ENCODE measurements at places on chromosomes 7 and 10.
A peak's percentile ranks its signal among the peaks of the same experiment; 100 is the strongest.

DNA sequence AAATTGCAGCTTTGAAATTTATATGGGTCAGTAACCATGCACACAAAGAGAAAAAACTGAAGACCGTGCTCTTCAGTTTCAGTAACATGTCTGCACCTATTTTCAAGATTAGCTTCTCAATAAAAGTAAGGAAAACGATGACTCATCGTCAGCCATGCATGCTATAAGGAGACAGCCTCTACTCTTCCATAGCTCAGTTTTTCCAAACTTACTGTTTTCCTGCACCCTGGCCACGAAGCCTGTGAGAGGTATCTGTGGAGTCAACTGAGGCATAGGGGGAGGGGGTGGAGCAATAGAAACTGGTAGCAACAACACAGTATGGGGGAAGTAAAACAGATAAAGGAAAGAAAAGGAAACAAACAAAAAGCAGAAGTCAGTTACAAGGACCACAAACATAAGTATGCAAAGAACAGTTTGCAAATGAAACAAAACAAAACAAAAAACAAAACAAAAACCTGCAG lies 58.0 kb downstream of the PDSS1 start:
- peak; percentile 26 for DNase-seq

DNA sequence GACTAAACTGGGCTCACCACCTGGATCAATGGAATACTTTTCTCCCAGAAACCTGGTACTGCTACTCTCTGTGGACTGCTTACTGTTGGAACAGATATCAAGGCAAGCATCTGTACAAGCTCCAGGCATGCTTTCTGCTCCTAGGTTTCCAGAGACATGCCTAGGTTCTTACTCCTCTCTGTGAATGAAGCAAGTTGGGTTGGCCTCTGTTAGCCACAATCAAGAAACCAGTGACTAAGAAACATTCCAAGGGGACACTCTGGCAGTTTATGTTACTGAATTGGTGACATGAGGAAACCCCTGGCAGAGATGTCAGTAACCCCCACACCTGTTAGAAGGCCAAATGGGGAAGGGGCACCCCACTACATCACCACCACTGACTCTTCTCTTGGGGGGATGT lies 121.9 kb downstream of the GFRA1 start:
- no peak for DNase-seq

GRCh38 chr7:44106311-44107065 lies 2.3 kb downstream of the AEBP1 start:
- DNase-seq: no peak

DNA sequence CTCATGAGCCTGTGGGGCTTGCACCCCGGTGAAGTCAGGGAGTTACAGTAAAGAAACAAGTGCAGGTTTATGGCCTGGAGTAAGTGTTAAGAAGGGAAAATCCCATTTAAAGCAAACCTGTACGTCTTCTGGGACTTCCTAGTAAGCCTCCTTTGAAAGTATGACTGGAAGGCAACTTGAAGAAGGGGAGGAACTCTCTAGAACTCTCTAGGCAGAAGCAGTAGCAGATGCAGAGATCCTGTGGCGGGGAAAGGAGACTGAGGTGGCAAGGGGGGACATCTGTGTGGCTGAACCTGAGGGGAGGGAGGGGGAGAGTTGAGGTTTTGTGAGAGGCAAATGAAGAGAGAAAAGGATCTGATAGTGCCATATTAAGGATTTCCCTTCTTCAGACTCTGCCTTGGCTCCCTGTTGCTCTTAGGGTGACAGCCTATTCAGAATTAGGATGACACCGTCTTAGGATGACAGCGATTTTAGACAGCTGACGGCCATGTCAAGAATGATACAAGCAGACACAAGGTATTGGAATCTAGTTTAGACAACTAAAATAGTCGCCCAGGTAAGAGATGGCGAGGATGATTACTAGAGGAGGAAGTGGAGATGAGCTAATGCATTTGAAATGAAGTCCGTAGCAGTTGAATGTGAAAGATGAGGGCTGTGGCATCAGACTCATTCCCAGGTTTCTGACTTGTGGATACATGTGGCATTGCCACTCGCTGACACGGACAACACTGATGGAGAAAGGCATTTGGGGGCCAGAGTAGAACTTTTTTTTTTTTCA lies 29.0 kb downstream of the CUL1 start:
- DNase-seq: no peak

DNA sequence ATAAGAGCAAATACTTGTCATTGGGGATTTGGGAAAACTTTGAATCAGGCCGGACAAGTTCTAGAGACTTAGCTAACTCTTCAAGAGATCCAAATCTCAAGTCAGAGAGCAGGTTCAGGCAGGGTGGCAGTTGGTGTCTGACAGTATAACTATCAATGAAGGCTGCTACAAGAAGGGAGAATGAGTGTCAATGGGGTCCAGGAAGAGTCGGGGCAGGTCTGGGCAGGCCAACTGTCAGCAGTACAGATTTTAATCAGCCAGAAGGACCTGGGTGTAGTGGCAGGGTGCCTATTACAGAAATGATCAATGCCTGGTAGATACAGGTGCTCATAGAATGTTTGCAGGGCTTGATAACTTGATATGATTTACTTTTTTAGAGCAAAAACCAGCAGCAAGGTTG lies 751.1 kb downstream of the GRM8 start:
- no peak for DNase-seq

- no peak for DNase-seq
Measured at GRCh38 chr7:82998436-82998835, 164.2 kb downstream of the PCLO start.

DNA sequence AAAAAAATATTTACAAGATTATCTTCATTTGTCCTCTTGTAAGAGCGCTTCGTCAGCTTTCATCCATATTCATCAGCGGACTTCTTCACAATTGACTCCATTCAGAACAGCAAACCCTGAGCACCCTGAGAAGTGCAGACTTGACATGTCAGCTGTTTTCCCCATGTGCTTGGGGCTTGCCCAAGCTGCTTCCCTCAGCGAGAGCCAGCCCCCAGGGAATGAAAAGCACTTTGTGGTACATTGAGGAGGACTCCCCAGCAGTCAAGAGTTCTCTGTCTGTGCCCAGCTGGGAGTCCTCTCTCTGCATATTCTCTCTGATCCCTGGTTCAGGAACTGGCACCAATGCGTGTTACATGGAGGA lies 22.7 kb downstream of the HKDC1 start:
- peak; percentile 19 for DNase-seq

- no peak for DNase-seq
Measured at GRCh38 chr10:9911488-9911887, 1106.2 kb upstream of the CELF2 start.

DNA sequence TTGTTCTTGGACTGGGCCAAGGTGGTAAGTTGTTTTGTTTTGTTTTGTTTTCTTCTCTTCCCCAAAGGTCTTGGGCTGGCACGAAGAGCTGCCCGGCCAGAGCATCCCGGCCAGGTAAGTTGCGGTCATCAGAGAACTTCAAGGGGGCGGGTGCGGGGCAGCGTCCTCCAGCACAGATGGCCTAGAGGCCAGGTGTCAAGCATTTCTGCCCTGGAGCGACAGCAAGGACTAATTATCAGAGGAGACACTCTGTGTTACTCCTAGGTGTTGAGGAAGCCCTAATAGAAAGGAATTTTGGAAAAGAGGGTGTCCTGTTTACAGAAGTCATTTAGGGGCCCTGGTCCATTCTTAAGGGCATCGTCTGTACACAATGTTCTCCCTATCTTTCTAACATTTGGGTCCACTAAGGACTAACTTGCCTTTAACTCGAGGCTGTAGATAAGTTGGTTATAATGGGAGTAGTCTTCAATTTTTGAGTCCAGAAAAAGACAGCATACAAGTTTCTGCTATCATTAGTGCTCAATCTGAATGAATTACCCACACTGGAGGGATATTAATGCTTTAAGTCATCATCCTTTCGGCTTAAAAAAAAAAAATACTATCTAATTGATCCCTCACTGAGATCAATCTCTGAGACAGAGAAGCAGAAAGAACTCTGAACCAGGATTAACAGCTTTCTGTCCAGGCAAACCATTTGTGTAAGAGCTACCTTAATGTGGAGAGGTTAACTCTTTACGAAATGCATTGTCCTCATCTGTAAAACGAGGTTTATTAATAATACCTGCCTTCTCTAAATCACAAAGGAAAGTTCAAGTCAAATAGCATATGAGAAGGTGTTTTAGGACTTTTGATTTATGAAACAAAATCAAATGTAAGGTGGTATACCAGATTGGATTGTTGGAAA lies 1.5 kb downstream of the ITGB8 start:
- no peak for DNase-seq

- DNase-seq: no peak
Measured at GRCh38 chr10:49279015-49279880, 19.7 kb upstream of the C10orf71 start.

- DNase-seq: no peak
Measured at GRCh38 chr7:200290-200689, 7.9 kb downstream of the FAM20C start.

DNA sequence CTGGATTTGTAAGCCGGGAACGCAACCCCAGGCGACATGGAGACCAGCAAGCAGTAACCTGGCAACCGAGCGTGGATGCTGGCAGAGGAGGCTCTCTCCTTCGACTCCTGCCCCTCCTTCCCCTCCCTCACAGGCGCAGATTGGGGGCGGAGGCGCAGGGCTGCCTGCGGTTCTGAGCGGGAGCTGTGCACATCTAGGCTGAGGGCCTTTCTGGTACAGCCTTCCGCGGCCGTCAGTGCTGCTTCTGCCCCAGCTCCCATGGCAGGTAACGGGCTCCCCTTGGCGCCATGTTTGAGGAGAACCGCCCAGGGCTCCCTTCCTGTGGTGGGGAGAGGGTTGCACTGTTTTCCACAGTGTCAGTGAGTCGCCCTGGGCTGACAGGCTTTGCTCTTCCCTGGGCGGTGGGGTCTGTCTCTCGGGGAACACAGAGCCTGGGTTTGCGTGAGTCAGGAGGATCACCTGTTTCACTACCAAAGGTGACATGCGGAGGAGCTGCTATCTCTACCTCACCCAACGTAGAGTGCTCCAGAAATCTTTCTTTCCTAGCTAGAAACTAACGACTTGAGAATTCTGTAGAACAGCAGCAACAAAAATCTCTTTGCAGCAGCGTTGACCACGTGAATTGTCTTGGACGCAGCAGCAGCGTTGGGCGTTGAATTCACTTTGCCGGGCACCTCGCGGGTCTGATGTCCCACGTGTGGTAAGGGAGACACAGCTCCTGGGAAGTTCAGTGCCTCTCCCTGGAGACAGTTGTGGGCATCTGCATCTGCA lies 154.8 kb upstream of the COBL start:
- no peak for DNase-seq

DNA sequence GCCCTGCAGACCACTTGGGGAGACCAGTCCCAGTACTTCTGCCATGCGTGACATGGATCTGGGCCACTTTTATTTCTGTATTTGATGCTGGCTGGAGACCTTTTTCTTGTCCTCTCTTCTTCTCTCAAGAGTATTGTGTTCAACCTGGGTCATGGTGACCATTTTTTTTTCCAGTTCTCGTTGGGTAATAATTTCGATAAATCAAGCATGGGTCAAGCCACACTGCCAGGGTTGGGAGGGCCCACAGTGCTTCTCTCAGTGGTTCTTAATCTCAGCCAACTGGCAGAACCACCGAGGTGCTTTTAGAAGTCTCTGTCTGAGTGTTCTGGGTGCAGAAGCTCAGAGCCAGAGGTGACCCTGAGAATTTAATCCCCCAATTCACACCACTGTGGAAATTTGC lies 269.9 kb downstream of the SEC23IP start:
- no peak for DNase-seq

GRCh38 chr10:24153031-24153430 lies 55.9 kb upstream of the KIAA1217 start:
- DNase-seq: no peak

GRCh38 chr7:90910136-90910535 lies 314.0 kb downstream of the CDK14 start:
- DNase-seq: no peak

GRCh38 chr10:119340893-119341458 lies 133.6 kb downstream of the GRK5 start:
- DNase-seq: no peak

- DNase-seq: no peak
Measured at GRCh38 chr10:102650655-102651454, 6.6 kb downstream of the TRIM8 start.

DNA sequence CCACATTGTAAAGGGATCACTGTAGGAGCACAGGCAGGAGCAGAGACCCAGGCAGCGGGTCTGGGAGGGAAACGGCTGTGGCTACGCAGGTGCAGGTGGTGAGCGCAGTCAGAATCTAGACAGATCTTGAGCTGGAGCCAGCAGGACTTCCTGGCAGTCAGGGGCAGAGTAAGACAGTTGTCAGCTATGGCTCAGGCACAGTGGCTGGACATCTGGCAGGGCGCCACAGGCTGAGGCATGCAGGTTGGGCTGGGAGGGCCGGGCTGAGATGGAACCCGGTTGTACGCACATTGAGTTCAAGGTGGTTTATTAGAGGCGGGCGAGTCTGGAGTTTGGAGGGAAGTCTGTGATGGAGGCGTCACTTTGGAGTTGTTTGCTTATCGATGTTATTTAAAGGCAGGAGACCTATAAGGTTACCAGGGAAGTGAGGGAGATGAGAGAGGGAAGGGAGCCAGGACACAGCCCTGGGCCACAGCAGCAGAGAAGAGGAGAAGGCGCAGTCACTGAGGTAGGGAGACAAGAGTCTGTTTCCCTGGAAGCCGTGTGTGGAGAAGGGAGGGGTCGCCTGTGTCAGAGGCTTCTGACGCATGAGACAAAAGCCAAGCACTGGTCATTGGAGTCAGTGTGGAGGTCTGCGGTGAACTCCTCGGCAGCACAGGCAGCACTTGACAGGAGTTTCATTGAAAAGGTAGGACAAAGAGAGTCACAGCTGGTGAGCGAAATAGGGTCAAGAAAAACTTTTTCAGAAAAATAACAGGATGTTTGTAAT lies 73.8 kb downstream of the LANCL2 start:
- DNase-seq: no peak

- no peak for DNase-seq
Measured at GRCh38 chr10:62830679-62831078, 14.5 kb upstream of the EGR2 start.

DNA sequence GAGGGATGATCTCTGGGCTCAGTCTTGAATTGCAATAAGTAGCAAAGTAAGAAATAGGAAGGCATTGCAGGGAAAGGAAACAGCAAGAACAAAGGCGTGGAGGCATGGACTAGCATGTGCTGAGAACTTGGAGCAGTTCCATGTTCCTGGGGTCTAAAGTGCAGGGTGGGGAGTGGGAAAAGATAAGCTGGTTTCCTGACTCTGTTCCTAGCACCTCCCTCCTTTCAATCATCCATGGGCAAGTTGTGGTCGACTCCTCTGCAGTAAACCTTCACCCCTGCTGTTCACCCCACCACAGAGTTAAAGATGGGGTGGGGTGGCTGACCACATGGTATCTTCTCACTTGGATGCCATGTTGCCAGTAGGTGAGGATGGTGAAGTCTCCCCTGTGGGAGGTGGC lies 29.6 kb downstream of the RPS24 start:
- DNase-seq: no peak

DNA sequence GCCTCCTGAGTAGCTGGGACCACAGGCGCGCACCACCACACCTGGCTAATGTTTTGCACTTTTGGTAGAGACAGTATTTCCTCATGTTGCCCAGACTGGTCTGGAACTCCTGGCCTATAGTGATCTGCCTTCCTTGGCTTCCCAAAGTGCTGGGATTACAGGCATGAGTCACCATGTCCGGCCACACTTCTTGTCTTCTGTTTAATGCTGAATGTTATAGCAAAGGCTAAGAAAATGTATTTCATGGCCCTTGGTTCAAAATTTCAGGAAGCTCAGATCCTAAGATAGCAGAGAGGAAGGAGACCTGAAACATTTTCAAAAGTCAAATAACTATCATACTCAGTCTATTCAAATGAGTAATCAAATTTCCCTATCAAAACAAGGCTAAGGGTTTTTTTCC lies 229.6 kb downstream of the BAMBI start:
- no peak for DNase-seq

Data from hematopoietic multipotent progenitor cell treated with erythropoietin and hydrocortisone succinate and interleukin-3 and kit ligand, for 17 days (in vitro differentiated cells).